Endothelial cell of umbilical vein (primary cell): ENCODE measurements at places on chromosomes 5 and 9.

- DNase-seq = no peak
Observed at GRCh38 chr5:92665506-92665905, 915.5 kb downstream of the NR2F1-AS1 start.

DNA sequence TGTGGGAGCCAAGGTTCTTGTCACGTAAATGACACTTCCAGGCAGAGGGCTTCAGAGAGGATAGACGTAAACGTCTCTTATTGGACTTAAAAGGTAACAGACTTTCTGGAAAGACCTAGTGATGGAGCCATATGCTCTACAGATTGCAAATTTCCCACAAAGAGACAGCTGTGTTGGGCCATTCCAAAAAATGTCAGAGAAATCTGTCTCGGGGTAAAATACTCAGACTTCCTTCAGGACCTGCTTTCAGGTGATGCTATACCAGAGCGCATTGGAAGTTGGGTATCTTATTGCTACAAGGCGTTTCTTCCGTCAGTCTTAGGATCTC lies 29.2 kb downstream of the PROP1 start:
- DNase-seq = no peak

DNA sequence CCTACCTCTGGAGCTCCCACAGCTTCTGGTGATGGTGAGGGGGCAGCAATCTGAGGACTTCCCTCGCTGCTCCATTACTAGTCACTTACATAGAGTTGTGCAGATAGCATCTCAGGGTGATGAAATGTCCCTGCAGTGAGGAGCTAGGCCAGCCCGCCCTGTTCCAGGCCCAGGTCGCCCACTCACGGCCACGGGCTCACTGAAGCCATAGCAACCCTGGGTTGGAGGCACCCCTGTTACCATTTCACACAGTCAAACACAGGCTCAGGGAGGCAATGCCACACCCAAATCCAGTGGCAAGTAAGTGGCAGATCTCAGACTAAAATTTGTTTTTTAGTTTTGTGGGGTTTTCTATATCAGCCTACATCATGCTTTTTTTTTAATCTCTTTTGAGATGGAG lies 19.6 kb downstream of the SH2D3C start:
- DNase-seq = no peak

DNA sequence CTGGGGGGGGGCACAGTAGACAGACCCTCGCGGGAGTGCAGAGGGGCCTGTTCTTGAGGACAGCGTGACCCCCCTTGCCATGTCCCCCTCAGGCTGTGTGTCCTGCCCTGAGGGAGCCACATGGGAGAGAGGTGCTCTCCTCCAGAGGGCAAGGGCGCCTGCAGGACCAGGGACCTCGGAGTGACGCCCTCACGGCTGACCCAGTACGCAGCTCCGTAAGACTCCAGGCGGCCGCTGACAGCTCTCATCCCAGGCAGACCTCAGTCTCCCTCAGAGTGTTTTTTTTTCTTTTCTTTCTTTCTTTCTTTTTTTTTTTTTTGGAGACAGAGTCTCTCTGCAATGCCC lies 27.3 kb downstream of the EXD3 start:
- no peak for DNase-seq

GRCh38 chr9:10282084-10282483 lies 330.7 kb downstream of the PTPRD start:
- DNase-seq = no peak

GRCh38 chr9:91954841-91955471 lies 4.9 kb upstream of the ROR2 start:
- DNase-seq = peak; percentile 28

DNA sequence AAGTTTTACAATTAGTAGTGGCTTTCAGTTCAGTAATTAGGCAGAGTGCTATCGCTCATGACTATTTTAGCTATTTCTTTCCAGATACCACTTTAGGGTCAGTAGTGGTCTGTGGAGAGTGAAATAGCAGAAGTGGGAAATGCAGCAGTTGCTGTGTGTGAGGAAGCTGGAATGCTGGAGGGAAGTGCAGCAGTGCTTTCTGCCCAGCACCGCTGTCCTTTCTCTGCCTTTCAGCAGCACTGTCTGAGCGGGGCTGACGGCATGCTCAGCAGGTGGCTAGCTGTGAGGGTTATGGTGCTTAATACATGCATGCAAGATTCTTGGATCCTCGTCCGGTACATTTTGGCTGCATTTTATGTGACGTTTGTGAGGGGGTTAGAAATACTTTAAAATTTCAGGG lies 213.9 kb downstream of the PBX3 start:
- no peak for DNase-seq

DNA sequence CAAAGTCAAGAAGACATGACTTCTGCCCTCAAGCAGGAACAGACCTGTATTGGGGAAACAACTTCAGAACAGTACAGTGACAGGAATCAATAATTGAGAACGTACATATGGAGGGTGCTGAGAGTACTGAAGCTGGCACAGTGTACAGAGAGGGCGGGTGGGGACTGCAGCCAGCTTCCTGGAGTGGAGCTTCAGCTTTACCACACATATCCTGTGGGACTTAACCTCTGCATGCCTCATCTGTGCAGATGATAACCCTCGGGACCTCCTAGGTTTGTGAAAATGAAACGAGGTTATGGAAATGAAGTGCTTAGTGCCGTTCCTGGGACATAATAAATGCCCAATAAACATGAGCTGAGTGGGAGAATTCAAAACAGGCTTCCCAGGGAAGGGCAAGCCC lies 22.1 kb upstream of the RARS1 start:
- no peak for DNase-seq

DNA sequence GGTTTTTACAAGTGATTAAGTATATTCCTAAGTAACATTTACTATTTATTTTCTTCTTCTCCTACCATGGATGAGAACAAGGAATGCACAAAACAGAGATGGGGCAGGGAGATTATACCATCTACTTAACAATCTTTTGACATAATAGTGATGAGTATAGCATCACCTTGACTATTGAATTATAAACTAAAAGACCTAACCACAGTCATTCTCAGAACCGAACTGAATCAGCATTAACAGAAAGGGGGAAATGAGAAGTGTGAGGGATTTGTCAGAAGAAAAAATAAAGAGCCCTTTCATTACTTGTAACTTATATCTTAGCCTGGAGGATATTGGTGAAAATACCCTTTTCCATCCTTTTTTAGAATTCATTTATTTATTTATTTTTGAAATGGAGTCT lies 21.9 kb downstream of the OR2Y1 start:
- DNase-seq = no peak

DNA sequence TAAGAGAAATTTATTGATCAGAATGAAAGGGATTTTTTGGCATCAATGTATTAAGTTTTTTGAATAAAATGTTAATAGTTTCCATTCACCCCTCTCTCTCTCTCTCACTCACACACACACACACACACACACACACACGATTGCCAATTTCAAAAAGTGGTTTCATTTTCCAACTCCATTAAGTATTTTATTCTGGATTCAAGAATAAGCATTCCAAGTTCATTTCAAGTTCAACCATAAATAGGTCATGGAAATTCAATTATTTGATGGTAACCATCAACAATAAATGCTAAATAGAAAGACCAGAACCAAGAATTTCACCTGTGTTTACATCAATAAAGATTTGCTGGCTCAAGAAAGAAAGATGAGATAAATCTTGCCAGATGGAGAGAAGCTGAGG lies 171.6 kb downstream of the ADAMTS12 start:
- DNase-seq = no peak

- peak; percentile 91 for DNase-seq
Observed at GRCh38 chr9:94799578-94800264, 73.2 kb downstream of the AOPEP start.

GRCh38 chr9:71509054-71509453 lies 259.3 kb downstream of the CEMIP2 start:
- DNase-seq = no peak

DNA sequence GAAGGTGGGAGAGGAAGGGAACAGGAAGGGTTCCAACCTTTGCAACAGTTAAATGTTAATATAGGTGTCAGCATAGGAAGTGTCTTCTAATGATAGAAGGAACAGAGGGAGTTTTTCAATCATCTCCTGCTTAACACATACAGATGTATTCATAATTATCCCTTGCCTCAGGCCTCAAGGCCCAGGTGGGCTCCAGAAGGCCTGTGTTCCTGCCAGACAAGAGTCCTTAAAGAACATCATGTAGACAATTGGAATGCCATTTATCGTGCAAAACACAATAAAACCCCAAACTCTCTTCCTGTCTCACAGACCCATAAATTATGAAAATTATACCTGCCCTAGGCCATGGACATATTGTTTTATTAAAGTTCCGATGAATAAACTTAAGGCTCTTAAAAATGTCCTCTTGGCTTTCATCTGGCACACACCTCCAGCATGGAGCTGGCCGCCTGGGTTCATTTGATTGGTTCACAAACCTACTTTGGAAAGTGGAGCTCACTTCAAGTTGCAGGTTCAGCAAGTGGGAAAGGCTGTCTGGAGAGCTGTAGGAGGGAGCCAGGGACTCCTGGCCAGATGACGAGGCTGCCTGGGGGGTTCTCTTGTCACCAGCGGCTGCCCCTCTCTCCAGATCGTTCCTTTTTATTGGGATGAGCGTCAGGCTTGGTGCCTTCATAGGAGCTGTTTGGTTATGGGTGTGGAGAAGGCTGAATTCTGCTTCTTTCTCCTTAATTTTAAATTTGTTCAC lies 17.5 kb downstream of the SPRY4 start:
- no peak for DNase-seq

DNA sequence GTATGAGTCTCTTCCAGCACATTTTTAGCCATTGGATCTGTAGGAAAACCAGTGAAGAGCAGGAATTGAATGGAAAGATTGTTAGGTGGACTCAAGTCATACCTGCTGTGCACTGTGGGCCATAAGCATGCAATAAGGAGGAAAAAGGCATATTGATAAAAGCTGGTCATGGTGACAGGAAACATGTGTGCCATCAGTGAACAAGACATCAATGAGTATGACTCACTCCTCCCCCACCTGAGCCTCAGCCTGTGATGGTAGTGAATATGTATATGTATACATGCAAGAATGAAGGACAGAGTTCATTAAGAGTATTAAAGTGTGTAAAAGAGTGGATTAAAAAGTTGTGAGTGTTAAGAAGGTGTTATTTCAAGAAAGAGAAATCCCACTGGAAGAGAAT lies 164.5 kb downstream of the TMEM38B start:
- DNase-seq = no peak

DNA sequence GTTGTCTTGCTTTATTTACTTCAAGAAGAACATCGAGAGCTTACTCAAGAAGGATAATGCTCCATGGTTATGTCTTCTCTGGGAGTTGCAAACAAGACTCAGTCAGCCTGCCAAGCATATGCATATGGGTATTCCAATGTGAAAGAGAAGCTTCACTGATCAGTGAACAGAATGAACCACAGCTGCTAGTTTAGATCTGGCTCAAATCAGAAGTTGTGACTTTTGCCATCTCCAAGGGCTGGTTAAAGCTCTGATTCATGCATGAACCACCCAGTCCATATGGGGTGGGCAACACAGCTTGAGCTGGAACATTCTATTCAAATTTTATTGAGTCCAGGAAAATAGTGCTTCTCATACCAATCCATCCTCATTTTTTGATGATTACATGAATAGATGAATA lies 50.0 kb downstream of the ATPSCKMT start:
- no peak for DNase-seq

- DNase-seq = no peak
Observed at GRCh38 chr9:33241298-33241697, 1.3 kb downstream of the SPINK4 start.

- no peak for DNase-seq
Observed at GRCh38 chr5:50301756-50302155, 139.3 kb downstream of the EMB start.

GRCh38 chr5:144864118-144864517 lies 693.4 kb downstream of the KCTD16 start:
- no peak for DNase-seq

DNA sequence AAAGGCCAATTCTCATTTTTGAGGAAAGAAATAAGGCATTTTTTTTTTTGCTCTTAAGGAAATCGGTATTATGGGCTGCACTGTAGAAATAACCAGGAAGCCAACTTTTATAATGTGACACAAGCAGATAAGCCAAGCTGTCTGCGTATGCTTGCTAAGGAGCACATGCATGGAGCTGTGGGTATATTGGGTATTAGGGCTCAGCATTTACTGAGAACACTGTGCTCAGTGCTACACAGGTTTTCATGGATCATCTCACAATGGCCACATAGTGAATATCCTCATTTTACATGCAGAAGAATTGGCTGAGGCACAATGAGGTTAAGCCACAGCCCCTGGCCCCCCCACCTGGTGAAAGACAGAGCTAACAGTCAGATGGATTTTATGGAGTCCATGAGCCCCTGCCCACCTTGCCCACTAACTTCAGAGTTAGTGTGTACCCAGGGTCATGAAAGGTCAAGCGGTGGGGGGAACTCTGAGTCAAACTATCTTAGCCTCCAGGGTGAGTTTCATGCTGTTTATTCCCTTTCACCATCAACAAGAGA lies 204.8 kb downstream of the SPATA31A6 start:
- peak; percentile 36 for DNase-seq

- peak; percentile 33 for DNase-seq
Observed at GRCh38 chr9:130186051-130186450, 13.8 kb downstream of the NCS1 start.

GRCh38 chr5:1474183-1474839 lies 29.1 kb upstream of the SLC6A3 start:
- DNase-seq = no peak

DNA sequence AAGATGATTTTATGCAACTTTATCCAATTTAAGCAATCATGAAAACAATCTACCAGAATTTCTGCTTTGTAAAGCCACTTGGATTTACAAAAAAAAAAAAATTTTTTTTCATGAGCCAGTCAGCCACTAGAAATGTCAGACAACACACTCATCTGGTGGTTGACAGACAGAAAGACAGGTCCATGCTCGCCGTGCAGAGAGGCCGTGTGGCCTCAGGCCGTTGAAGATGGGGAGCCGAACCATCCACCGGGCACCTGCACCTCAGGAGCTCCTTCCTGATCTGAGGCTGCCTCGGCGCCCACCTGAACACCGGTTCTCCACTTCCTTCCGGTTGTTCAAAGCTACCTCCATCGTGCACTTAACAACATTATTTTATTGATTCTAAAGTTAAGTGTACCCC lies 138.0 kb upstream of the IRX4 start:
- no peak for DNase-seq
